ENCODE measurements at places on chromosomes 6 and 20.

- no peak for DNase-seq
Observed at GRCh38 chr6:79833964-79834284, 113.4 kb downstream of the ELOVL4 start.

GRCh38 chr6:68368845-68369244 lies 266.2 kb upstream of the ADGRB3 start:
- no peak for DNase-seq

DNA sequence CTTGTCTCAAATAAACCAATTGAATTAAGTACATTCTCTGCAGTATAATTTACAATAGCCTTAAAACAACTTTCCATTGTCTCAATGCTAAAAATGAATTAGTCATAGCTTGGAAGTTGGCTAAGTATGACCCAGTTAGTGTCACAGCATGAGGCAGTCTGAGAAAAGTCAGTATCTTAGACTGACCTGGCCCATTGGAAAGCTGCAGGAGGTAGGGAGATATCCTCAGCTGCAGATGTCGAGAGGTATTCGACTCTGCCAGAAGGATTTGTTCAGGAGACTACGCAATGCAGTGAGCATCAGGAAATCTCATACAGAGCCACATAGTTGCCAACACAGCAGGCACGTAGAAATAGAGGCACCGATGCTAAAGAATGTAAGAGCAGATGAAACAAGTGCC lies 350.9 kb upstream of the NRSN1 start:
- DNase-seq, result no peak

DNA sequence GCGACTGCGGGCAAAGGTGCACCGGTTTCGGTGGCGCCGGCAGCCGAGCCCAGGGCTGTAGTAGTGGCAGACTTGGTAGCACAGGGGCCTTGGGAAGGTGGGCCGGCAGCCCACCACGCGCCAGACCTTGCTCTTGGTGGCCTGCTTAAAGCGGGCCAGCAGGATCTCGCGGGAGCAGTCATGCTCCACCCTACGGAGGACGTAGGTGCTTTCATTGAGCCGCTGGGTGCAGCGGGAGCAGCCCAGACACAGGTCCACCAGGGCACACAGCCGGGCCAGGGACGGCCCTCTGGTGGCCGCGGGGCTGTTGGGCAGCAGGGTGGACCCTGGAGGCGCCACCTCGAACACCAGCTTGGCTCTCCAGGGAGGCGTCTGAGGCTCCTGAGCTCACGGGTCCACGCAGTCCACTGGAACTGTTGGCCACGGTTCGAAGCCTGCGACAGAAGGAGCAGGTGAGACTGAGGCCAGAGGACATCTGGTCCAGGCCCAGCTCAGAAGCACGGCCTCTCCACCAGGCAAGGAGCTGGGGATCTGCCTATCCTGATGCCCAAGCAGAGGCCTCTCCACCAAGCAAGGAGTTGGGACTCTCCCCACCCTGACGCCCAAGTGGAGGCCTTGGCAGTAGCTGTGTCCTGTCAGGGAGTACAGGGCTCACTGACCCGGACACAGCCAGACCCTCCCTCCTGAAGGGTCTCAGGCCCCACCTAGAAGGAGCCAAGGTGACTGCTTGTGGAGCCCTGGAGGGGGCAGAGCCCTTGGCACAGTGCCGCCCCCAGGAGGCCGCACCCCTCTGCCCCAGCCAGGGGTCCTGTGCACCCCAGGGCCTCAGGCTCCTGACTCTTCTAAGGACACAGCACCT lies 1.0 kb downstream of the HELZ2 start:
- no peak for DNase-seq

DNA sequence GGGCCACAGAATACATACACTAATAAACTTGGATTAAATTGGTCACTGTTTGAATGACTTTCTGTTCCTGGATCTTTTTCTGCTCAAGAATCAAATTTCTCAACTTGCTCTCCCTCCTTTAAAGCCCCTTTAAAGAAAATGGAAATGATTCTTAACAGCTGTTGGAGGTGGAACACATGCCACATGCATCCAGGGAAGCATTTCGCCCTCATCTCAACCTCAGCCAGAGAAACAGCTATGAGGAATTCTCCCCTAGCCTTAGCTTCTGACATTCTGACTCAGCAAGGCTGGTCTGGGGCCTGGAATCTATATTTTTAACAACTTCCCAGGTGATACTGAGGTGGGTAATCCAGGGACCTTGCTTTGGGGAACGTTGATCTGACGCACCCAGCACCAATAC lies 263.4 kb upstream of the ECI2 start:
- DNase-seq, result no peak

DNA sequence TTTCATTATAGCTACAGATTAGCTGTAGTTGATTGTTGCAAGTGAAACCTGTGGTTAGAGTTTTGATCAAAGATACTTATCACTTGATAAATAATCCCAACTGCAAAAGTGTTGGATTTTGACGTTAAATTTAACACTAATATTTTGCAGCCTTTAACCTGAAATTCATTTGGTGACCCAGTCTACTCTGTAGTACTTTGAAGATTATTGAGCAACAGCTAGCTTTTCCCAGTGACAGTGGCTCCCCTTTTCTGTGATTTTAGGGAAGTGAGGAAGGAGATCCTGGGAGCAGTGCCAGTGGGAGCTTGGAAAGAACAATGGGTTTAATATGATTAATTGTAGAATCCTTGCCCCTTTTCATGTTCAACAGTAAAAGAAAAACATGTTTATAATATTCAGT lies 76.9 kb downstream of the NCOA3 start:
- no peak for DNase-seq

GRCh38 chr6:167091026-167091804 lies 31.7 kb upstream of the CCR6 start:
- DNase-seq, result peak; percentile 35

- DNase-seq, result no peak
Observed at GRCh38 chr20:3786126-3786484, 435 bp downstream of the CENPB start.

DNA sequence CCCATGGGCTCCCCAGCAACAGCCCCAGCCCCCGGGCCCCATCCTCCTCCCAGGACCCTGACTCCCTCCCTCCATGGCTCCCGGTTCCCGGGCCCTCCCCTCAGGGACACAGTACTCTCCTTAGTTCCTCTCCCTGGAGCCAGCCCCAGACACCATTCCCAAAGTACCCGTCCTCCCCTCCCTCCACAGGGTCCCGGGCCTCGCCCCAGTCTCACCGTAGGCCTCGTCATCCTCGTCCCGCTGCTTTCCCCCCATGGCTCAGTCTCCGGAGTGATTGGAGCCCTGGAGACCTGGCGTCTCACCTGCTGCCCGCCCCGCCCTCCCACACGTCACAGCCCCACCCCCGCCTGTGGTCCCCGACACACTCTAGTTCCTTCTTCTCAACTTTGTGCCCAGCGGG lies at the start of gene SLC44A4:
Gene SLC44A4, minus strand, starts transcription at position 272 of the 400 bp plus-strand sequence. Its CDS starts 17 bp downstream, at position 255.
- DNase-seq, result no peak

DNA sequence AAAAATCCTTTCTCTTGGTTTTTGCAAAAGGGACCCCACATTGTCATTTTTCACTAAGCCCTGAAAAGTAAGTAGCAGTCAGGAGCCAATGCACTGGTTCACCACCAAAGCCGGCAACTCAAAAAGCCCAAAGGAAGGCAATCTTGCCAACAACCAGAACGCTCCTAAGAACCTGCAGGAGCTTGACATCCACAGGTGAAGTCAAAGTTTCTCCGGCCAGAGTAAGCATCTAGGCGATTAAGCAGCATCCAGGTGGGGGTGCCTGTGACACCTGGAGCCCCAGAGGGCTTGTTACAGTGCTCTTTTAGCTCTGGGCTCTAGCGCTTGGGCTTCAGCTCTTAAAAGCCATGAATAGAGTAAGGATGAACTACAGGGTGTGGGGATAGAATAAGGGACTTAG lies 36.1 kb downstream of the SLC35D3 start:
- no peak for DNase-seq

- DNase-seq, result no peak
Observed at GRCh38 chr20:32858189-32858588, 534 bp upstream of the EFCAB8 start.

- DNase-seq, result no peak
Observed at GRCh38 chr20:49426395-49426794, 56.1 kb downstream of the KCNB1 start.

- DNase-seq, result no peak
Observed at GRCh38 chr6:25995507-25995906, 32.9 kb downstream of the TRIM38 start.

Measured in memory B cell (primary cell).